ENCODE measurements at places on chromosomes 7 and 10. TPM values are rescaled to one million over a fixed set of nuclear protein-coding genes. Genes with fewer than 3 reads are reported as not detected.

GRCh38 chr10:5343979-5344378 lies 20.8 kb upstream of the UCN3 start:
- DNase-seq = no peak

GRCh38 chr10:6009961-6010360 lies 32.6 kb upstream of the IL15RA start:
- DNase-seq = no peak

DNA sequence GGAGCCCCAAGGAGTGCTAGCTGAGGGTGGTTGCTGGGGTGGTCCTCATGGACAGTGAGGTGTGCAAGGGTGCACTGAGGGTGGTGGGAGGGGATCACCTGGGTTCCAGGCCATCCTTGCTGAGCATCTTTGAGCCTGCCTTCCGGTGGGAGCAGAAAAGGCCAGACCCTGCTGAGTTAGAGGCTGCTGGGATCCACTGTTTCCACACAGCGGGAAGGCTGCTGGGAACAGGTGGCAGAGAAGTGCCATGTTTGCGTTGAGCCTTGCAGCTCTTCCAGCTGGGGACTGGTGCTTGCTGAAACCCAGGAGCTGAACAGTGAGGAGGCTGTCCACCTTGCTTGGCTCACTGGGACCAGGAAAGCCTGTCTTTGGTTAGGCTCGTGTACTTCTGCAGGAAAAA lies 34.9 kb downstream of the PRF1 start:
- DNase-seq = no peak

GRCh38 chr7:73974101-73974947 lies 53.6 kb upstream of the ELN start:
- no peak for DNase-seq

ZNF394 gene
- 61.5 TPM for total RNA-seq

GPC2 gene
- 5.1 TPM for total RNA-seq

DNA sequence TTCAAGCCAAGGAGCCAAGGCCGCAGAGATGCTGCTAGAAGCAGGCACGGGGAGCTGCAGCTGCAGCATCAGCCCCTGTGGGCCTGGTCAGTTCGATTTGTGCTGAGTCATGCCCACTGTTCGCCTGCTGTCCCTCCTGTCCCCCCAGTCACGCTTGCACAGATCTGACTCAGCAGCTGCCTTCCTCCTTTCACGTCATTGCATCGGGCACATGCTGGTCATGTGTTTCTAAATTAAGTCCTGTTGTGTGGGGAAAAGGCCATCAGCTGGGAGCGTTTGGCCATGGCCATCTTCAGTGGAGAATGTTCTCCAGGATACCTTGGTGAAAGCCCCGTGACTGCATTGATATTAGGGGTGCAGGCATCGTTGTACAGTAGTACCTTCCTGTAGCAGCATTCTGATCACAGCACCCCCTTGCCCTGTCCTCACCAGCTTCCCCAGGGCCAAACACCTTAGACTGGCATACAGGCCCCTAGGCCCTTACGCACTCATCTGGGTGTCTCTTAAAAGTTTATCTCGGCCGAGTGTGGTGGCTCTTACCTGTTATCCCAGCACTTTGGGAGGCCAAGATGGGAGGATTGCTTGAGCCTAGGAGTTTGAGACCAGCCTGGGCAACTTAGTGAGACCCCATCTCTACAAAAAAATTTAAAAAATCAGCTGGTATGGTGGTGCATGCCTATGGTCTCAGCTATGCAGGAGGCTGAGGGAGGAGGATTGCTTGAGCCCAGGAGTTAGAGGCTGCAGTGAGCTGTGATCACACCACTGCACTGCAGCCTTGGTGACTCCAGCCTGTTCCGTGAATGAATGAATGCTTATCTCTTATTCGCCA lies 23.2 kb downstream of the POR start:
- DNase-seq = no peak

PBLD gene
- total RNA-seq = 2.0 TPM

SNCG gene
- total RNA-seq = not detected

PKD2L1 gene
- total RNA-seq = not detected

PLCE1 gene
- not detected for total RNA-seq

DNA sequence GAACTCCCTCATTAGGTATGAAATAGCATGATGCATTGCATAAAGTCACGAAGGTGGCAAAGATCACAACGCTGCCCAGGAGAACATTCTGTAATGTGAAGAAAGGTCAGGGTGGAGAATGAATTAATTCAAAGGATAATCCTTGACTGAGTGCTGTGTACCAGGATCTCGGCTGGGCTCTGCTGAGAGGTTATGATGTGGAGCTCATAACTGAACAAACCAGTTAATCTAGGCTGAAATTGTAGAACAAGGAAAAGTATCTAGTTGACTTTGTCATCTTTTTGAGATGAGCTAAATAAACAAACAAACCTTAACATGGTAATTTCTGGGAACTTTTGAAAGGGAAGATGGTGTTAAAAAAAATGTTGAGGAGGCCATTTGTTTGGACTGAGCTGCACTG lies 6.1 kb downstream of the MSMB start:
- DNase-seq = no peak

DNA sequence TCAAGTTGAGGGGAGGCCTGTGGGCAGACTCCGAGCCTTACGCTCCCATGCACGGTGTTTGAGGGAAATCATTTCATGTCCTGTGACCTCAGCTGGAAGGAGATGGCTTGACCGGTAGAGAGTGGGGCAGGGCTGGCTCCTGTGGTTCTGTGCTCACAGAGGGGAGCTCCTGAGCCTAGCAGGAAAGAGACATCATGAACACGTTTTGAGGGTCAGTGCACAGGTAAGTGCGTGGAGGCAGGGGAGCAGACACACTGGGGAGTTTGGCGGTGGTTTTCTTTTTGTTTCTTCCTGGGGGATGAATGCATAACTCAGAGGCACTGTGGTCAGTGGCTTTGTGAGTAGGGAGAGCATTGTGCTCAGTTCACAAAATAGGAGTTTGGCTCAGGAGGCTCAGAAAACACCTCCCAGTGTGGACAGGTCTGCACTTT lies 22.5 kb downstream of the ADCY1 start:
- no peak for DNase-seq

- DNase-seq = no peak
These were observed 348.5 kb downstream of the GRID1 start for GRCh38 chr10:86017841-86018734.

- DNase-seq = no peak
These were observed 64.4 kb upstream of the LEP start for GRCh38 chr7:128176696-128177095.

DNA sequence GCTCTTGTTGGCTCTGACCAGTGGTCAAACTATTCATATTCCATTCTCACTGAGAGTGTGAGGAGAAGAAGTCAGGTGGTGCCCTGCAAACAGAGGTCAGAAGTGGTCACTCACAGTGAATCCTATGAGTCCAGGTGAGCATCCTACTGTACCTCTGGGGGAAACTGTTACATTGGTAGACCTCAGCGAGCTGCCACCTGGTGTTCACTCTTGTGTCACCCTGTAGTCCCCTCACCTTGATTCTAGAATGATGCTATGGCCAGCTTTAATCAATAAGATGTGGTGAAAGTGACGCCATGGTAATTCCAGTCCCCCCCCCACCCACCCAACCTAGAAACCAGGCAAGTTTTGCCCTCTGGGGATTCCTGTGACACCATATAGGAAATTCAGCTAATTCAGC lies 1.2 kb upstream of the AMPH start:
- DNase-seq = no peak

DNA sequence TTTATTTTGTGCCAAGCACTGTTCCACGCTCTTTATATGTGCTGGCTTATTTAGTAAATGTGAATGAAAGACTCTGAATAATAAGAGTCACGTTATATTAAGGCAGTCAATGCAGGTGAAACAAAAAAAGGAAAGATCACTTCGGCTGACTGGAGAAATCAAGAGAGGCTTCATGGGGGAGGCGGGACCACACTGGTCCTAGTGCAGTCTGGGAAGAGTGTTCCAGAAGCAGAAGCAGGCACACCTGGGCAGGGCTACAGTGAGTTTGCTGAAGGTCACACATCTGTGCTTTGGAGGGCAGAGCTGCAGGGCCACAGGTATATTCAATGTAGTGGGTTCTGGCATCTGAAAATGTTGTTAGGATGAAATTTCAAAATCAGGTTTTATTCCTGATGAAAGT lies 176.9 kb downstream of the PLXNA4 start:
- no peak for DNase-seq

SPOCK2 gene
- 27.8 TPM for total RNA-seq

DNA sequence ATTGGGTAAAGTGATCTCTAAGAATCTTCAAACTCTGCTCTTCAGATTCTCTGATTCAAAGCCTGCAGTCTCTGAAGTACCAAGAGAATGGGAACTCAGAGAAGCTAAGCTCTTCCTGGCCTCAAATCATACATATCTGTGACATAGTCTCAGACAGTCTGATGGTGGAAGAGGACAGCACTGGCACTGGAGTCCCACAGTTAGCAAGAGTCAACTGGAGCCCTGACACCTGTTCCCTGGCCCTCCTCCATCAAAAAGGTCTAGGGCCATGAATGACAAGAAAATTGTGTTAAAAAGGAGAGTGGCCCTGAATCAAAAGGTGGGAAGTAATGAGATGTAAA lies 37.7 kb downstream of the PRSS2 start:
- DNase-seq = no peak

GRCh38 chr10:78830976-78831375 lies 237.8 kb upstream of the ZMIZ1 start:
- no peak for DNase-seq

- DNase-seq = no peak
These were observed 27.6 kb downstream of the EZH2 start for GRCh38 chr7:148856578-148856881.

- DNase-seq = no peak
These were observed 433.2 kb upstream of the GHITM start for GRCh38 chr10:83706120-83706519.

GRCh38 chr10:91215384-91215783 lies 5.1 kb upstream of the PCGF5 start:
- DNase-seq = no peak

GRCh38 chr10:70682920-70683600 lies 10.8 kb downstream of the ADAMTS14 start:
- no peak for DNase-seq
